ENCODE measurements at places on chromosomes 6 and 20.

- no peak for DNase-seq
These were observed 50.8 kb downstream of the RPF2 start for GRCh38 chr6:111032484-111033140.

DNA sequence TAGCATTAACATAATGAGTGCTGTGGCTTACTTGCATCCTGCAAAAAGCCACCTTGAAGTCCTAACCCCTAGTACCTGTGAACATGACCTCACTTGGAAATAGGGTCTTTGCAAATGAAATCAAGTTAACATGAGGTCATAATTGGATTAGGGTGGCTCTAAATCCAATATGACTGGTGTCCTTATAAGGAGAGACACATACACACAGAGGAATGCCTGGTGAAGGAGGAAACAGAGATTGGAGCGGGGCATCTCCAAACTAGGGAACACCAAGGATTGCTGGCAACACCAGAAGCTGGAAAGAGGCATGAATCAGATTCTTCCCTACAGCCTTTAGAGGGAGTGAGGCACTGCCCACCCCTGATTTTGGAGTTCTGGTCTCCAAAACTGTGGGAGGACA is 17.6 kb upstream of the RPS6KA2 start:
- no peak for DNase-seq

DNA sequence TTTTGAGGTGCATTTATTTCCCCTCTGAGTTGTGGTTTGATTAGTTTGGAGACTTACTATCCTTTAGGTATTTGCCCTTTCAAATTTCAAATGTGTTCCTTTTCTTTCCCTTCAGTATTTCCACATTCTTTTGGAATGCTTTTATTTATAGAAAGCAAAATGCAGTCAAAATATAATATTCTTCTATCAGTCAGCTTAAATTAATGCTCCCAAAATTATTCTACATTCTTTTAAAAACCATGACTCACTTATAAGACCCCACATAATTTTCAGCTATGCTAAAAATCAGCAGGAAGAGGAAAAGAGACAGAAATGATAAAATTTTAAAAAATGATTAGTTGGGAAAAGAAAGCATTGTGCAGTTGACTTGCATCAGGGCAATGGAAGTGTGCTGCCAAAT is 180.0 kb upstream of the SMLR1 start:
- DNase-seq = no peak

DNA sequence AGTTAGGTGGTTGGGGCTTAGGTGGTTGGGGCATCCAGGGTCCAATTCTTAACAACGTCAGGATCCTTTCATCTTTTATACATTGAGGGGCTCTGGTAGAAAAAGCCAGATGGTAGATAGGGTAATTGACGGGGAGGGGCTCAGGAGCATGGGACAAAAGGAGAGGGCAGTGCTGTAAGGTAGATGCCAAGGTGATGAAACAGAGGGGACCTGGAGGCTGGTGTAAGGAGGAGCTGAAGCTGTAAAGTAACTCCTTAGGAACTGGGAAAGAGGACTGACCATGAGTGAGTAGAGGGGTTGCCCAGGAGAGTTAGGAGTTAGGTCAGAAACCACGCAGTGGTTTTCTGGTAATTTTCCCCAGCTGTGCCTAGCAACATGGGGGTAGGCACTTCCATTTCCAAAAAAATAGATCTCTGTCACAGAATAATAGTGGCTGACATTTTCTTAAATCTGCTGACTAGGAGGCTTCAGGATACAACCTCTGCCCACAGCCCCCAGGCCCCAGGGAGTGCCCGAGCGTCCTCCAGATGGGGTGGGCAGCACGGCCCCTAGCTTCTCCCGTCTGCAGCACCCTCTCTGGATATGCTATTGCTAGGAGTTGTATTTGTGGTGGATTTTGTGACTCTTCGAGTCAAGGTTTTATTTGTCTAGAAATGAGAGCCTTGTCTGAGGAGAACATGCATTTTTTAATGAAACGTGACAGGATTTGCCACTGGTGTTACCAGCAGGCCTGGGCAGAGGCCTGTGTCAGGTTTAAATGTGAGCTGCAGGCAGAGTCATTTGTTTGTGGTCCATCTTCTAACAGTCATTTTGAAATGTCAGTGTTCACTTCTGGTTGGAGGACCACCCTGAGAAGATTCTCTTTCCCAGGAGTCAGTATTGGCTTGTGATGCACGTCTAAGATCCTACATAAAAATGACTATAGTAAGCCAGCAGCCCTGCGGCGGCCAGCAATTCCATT is 44.6 kb downstream of the TULP4 start:
- no peak for DNase-seq

DNA sequence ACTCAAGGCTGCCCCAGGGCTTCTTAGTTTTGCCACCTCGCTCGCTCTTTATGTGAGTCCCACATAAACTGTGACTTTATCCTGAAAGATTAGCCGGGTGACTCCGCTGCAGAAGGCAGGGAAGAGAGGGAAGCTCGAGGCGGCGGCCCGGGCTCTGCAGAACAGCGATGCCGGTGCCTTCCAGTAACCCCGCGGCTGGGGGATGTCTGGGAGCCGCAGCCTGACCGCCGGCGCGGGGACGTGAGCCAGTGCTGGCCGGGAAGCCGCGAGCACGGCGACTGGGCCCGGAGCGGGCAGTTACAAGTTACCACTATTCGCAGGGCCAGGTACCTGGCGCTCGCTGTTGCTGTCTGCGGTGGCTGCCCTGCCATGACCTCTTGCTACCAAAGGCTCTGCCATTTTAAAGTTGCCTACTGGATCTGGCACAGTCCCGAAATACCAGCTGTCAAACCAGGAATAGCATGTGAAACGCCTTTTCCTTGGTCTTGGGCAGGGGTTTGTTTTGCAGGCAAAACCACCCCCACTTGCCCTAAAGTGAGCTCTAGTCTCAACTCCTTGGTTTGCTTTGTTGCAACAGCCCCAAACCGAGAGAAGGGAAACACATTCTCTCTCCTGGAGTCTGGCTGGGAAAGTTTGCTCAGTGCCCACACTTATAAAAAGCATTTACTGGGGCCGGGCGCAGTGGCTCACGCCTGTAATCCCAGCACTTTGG is 124.0 kb upstream of the SLC2A12 start:
- DNase-seq = no peak

DNA sequence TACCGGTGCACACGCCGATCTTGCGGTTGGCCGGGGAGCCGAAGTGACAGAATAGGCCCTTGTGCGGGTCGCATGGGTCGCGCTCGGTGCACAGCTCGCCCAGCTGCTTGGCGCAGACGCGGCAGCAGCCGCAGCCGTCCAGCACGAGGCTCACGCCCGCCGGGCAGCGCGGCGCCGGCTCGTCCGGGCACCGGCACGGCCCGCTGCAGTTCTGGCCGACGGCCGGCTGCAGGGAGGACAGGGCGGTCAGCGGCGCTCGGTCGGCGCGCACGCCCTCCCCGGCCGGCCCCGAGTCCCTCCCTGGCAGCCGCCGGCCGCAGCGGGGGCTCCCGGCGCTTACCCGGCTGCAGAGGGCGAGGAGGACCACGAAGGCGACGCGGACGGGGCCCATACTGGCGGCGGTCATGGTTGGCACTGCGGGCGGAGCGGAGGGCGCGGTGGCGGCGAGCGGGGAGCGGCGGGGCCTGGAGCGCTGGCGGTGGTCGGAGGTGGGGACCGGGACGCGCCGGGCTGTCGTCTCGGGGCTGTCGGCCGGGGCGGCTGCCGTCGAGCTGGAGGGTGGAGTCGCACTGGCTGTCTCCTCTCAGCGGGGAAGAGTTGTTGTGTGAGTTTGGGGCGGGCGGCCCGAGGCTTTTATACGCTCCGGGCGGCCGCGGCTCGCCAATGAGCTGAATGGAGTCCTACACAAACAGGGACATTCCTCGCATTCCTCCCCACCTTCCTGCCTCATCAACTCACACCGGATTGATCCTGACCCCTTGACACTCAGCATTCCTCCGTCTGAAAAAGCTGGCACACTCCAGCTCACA is at the start of gene CCN2:
Gene CCN2, minus strand, starts transcription at position 606 of the 809 bp plus-strand sequence. Its CDS starts 200 bp downstream, at position 406.
- peak; percentile 10 for DNase-seq

DNA sequence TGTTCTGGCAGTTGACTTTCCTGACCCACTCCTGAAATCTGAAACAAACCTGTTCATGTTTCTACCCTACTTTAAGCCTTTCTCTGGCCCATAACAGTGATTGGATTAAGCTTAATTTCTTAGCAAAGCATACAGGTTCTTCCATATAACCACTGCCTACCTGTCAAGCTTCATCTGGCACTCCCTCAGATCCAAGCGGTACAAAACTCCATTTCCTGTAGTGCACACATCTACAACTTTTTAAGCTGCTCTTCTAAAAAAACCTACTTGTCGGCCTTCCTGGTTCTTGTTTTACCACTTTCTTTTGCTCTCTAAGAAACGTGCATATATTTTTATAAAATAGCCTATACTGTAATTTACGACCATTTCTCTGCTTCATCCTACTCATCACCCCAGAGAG is 916 bp upstream of the PPP1R11 start:
- DNase-seq = no peak

DNA sequence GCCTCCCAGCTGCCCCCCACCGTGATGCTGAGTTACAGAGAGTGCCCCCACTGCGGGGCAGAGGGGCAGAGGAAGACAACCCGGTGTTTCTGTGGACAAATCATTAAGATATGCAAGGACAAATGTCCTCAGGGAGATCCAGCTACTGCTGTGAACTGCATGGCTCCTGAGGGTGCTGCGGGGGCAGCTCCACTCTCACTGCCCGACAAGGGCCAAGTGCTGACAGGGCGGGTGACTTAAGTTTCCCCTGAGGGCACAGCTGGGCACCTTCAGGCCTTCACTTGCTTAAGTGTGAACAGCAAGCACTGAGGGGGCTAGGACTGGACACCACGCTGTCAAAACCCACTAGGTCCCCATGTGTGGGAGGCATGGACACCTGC is 26.2 kb upstream of the TCFL5 start:
- no peak for DNase-seq

GRCh38 chr6:147974376-147974775 is 368.3 kb upstream of the SASH1 start:
- DNase-seq = no peak

- DNase-seq = peak; percentile 8
These were observed 38.5 kb upstream of the AHI1 start for GRCh38 chr6:135535989-135536414.

- DNase-seq = no peak
These were observed 25.3 kb downstream of the ANKS1A start for GRCh38 chr6:34914358-34914757.

- DNase-seq = no peak
These were observed 46.3 kb upstream of the SRPK1 start for GRCh38 chr6:35967076-35967774.

DNA sequence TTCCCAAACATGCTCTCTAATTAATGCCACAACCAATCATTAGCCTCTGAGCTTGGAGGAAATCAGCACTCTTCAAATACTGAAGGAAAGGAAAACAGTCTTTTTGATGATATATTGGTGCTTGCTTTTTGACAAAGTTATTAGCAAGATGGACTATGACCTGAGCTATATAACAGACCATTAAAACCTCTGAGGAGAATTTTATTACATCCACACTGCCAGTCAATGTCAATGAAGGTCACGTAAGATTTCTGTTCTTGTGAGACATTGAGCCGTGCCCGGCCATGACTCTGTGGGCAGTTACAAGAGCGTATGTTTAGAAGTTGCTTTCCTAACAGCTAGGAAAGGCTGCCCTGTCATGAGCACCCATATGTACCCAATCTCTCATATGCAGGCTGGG is 659.0 kb downstream of the UTRN start:
- DNase-seq = no peak

- no peak for DNase-seq
These were observed 43.0 kb upstream of the TRIM39 start for GRCh38 chr6:30283761-30284160.

- no peak for DNase-seq
These were observed 132.7 kb downstream of the AGPAT4 start for GRCh38 chr6:161141173-161141572.

DNA sequence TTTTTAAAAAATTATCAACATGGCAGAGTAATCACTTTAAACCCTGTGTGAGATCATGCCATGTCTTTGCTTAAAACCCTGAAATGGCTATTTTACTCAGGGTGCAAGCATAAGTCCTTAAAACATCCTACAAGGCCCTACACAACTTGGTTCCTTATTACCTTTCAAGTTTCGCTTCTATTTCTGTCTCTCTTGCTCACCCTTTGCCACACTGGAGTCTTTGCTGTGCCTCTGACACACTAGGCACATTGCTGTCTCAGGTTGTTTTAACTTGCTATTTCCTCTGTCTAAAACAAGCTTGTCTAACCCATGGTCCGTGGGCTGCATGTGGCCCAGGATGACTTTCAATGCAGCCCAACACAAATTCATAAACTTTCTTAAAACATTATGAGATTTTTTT is 55.6 kb downstream of the KIAA0408 start:
- DNase-seq = no peak

- DNase-seq = no peak
These were observed 292.0 kb downstream of the CDH26 start for GRCh38 chr20:60250251-60250650.

DNA sequence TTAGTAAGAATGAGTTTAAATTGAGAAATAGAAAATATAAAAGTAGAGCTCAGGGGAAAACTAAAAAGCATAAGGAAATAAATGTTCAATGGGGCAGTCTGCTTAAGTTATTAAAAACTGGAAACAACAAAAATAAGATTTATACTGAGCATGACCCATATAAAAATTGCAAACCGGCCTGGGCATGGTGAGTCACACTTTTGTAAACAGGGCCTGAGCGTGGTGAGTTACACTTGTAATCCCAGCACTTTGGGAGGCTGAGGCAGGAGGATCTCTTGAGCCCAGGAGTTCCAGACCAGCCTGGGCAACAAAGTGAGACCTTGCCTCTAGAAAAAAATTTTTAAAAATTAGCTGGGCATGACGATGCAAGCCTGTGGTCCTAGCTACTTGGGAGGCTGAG is 74.6 kb downstream of the TMEM244 start:
- DNase-seq = no peak

DNA sequence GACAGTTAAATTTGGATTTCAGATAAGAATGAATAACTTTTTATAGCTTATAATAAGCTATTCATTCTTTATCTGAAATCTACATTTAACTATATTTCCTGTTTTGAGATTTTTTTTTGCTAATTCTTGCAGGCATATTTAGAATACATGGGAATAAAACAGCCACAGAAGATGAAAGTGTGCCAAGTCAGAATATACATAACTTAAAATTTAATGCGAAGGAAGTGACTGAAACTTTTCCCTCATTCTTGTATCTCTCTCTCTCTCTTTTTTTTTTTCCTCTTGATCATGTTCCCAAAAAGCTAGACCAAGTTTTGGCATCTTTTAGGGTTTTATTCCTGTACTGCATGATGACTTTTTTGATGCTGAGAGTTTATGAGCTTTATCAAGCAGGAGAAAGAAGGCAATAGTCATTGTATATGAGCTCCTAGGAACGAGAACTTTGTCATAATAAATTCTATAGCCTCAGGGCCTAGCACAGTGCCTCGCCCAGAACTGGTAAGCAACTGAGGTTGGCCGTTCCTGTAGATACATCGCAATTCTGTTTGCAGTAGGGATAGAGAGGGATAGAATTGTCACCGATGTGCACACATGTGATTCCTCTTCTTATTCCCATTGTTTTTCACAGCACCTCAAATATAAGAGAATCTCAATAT is 205.2 kb downstream of the MYLK4 start:
- no peak for DNase-seq

GRCh38 chr20:59295531-59295930 is 4.9 kb upstream of the EDN3 start:
- no peak for DNase-seq
